ENCODE measurements at places on chromosomes 1 and 21.

- DNase-seq = peak; percentile 26
Observed at GRCh38 chr21:35189077-35189863, 140.2 kb upstream of the RUNX1 start.

DNA sequence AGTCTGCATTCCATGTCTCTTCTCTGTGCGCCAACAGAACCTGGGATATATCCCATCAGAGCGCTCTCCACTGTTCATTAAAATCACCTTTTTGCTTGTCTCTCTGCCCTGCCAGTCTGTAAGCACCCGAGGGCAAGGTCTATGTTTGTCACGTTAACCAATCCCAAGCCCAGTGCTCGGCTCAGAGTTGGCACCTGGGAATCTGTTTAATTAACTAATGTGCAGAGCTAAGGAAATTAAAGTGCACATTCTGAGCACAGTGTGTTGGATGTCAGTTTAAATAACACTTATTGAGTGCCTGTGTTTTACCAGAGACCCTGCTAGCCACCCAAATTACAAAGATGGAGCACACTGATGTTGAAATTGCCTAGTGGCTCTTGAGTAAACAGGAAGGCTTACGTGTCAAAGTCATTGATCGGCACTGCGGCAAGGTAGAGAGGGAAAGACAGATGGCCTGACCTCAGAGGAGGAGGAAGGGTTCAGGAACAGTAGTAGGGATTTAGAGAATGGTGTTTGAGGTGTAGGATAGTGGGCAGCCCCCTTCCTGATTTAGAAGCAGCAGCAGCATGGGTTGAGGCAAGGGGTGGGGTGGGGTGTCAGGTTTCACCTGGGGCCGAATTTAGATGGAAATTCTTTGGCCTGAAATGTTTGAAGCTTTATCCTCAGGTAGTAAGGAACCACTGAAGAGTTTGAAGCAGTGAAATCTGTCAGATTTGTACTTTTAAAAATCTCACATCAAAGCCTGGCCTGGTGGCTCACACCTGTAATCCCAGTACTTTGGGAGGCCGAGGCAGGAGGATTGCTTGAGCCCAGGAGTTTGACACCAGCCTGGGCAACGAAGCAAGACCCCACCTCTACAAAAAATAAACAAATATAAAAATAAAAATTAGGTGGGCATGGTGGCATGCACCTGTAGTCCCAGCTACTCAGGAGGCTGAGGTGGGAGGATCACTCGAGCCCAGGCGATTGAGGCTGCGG is 7.7 kb downstream of the ARMH1 start:
- DNase-seq = no peak

- no peak for DNase-seq
Observed at GRCh38 chr1:98674075-98674781, 12.7 kb downstream of the SNX7 start.

GRCh38 chr1:198465201-198466144 is 75.0 kb downstream of the ATP6V1G3 start:
- peak; percentile 3 for DNase-seq

- no peak for DNase-seq
Observed at GRCh38 chr1:245207056-245207638, 52.4 kb downstream of the KIF26B start.

DNA sequence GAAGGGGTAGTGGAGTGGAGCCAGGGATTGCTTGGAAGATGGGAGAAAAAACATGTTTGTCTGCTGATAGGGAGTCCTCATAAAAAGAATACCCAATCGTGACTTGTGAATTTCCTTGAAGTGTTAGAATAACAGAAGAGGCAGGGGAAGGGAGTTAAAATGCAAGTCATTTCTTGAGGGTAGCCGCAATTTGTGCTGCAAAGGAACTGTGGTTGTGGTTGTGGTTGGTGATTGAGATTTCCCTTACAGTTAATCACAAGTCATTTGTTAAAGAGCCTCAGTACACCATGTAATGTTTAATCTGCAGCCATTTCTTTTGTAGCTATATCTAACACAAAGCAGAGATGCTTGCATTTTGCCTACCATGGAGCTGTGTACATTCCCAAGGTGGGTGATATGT is 38.5 kb upstream of the EGLN1 start:
- DNase-seq = peak; percentile 23

- no peak for DNase-seq
Observed at GRCh38 chr21:45518742-45519141, 23.5 kb downstream of the SLC19A1 start.

DNA sequence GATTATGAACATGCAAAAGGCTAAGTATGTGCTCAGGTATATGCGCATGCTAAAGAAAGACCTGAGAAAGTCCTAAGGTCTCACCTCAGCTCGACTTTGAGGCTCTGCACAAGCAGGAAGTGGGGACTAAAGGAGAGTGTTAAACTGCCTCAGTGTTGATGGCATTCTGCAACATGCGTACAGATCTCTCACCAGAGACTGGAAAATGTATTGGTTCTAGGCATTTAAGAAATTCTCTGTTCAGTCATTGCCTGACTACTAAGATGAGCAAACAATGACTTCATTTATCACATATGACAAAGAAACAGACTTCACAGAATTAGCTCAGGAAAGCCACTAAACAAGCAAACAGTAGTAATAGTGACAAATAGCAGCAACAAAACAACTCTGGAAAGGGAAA is 90.8 kb downstream of the USH2A start:
- DNase-seq = no peak

DNA sequence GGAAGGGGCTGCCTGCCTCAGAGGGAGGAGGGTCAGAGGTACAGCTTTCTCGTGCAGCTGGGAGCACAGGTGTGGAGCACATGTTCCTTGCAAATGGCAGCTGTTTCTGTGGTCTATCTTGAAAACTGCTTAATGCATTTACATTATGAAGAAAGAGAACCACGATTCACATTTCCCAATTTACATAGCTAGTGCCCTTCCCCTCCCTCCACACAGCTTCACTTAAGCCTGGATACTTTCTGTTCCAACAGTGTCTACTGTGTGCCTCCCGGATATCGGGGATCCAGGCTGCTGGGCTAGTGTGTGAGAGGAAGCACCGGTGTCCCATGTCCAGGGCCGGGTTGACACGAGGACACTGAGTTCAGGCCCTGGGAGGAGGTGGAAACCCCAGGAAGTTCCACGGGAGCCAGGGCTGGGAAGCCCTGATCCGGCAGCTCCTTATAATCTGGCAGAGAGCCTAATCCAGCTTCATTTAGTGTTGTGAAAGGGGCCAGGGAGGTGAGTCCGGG is 31.6 kb downstream of the TMCC2 start:
- no peak for DNase-seq

DNA sequence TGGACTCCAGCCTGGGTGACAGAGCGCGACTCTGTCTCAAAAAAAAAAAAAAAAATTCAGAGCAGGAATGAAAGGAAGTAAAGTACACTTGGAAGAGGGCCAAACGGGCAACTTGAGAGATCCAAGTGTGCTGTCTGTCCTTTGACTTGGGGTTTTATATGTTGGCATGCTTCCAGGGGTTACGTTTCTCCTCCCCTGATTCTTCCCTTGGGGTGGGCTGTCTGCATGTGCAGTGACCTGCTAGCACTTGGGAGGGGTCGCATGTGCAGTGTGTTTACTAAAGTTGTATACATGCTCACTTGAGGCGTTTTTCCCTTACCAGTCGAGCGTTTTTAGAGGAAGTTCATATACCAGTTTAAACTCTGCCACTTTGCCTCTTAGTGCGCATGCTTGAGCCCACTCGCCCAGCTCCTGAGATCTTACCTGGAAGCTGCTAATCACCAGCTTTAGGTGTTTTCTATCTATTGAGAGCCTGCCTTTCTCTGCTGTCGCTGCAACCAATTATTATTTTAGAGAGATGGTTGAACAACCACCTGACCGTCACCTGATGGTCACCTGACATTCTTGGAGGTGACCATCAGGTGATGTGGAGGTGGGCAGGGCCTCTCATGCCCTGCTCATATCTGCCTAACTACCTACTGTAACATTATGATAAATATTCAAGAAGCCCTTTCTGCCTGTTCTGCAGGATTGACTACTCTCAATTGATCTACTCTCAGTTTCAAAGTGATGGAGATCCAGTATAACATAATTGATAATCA is 140.1 kb downstream of the MACF1 start:
- DNase-seq = no peak

- no peak for DNase-seq
Observed at GRCh38 chr1:243354511-243355153, 98.8 kb downstream of the SDCCAG8 start.

- DNase-seq = no peak
Observed at GRCh38 chr1:38693031-38693430, 166.5 kb downstream of the RRAGC start.

- no peak for DNase-seq
Observed at GRCh38 chr1:21192871-21193270, 16.2 kb upstream of the EIF4G3 start.

GRCh38 chr21:39555911-39556590 is 56.7 kb upstream of the B3GALT5 start:
- no peak for DNase-seq

- DNase-seq = no peak
Observed at GRCh38 chr1:7690496-7691182, 80.5 kb upstream of the VAMP3 start.

DNA sequence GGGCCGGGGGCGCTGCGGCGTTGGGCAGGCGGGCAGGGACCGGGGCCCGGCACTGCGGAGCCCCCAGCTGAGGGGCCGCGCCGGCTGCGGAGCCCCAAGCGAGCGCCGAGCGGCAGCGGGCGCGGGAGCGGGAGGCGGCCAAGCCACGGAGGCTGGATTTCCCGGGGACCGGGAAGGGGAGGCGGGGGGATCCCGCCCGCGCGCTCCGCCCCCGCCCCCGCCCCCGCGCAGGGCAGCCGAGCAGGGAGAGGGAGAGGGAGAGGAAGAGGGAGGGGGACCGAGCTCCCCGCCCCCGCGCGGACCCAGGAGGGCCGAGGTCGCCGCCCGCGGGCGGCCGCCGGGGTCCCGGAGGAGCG is at the start of gene DLGAP3:
Gene DLGAP3, minus strand, starts transcription at position 154 of the 356 bp plus-strand sequence. CDS start 24,267 bp downstream, outside the sequence.
- DNase-seq = no peak

- DNase-seq = no peak
Observed at GRCh38 chr21:46125846-46126301, 28.0 kb downstream of the COL6A2 start.

DNA sequence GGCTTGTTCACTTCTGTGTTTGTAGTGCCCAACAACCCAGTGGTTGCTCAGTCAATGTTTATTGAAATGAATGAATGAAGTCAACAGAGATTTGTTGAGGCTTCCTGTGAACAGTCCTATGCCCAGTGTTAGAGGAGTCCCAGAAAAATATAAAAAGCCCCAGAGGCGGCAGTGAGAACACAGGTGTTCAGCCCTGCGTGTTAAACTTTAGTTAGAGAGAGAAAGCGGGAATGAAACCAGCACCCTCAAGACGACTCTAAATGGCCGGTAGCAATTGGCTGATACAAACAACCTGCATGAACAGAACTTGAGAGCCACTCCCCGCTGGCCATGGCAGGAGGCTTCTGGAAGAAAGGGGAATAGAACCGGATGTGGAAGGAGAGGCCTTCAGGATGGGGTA is 22.6 kb downstream of the TMEM51 start:
- DNase-seq = no peak

DNA sequence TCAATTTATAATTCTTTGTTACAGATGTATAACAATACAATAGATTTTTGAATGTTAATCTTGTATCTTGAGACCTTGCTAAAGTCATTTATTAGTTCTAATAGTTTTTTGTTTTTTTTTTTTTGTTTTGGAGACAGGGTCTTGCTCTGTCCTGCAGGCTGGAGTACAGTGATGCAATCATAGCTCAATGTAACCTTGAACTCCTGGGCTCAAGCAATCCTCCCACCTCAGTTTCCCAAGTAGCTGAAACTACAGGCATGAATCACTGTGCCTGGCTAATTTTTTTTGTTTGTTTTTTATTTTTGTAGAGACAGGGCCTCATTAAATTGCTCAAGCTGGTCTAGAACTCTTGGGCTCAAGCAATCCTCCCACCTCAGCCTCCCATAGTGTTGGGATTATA is 26.2 kb upstream of the DIPK1A start:
- no peak for DNase-seq

DNA sequence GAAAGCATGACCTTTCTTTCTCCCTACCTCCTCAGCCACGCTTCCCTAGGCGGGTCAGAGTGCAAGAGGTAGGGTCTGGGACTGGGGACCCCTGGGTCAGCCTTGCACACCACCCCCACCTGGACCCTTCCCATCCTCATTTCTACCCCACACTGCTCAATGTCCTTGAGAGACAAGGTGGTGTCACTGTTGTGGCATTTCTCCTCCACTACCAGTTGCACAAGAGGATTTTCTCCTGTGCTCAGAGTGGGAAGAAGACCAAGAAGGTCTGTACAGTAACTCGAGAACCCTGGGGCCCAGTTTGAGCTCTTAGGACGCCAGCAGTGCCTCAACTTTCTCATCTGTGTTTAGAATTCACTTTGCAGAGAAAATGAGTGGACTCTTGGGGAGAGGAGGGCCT is 49.4 kb upstream of the CD34 start:
- DNase-seq = no peak

- no peak for DNase-seq
Observed at GRCh38 chr1:12620488-12620865, 2.5 kb upstream of the DHRS3 start.

GRCh38 chr1:188708795-188709535 is 1768.7 kb downstream of the BRINP3 start:
- no peak for DNase-seq

- DNase-seq = no peak
Observed at GRCh38 chr1:212953321-212953720, 3.0 kb downstream of the VASH2 start.

GRCh38 chr1:75643460-75643859 is 32.5 kb upstream of the SLC44A5 start:
- DNase-seq = no peak

DNA sequence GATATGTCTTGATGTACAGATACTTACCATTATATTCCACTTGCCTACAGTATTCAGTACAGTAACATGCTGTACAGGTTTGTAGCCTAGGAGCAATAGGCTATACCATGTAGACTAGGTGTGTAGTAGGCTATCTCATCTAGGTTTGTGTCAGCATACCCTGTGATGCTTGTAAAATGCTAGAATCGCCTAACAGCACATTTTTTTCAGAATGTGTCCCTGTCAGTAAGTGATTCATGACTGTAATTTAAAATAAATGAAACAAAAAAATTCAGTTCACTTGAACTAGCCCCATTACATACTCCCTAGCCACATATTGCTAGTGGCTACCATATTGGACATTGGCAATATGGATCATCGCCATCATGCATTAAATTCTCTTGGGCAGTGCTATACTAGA is 51.3 kb downstream of the CLIC4 start:
- no peak for DNase-seq

- no peak for DNase-seq
Observed at GRCh38 chr1:22331618-22332423, 119.8 kb upstream of the ZBTB40 start.

GRCh38 chr1:27591622-27592021 is 12.3 kb downstream of the AHDC1 start:
- DNase-seq = no peak

DNA sequence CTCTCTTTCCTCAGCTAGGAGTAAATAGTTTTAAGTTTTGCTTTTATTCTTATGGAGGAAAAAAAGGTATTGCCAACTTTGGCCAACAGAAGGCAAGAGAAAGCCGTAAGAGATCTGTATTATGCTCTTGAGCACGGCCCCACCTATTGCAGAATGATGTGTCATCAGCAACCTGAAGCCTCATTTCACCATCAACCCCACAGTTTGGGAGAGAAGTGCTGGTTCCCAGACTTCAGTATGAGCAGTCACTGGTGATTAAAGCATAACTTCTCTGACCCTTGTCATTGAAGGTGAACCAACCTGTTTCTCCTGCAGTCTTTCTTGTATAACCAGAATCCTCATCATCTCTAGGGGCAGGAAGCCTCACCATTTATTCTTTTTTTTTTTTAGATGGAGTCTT is 100.2 kb downstream of the SIPA1L2 start:
- no peak for DNase-seq
